ENCODE measurements at places on chromosomes 2 and 18. TPM values are rescaled to one million over a fixed set of nuclear protein-coding genes. Genes with fewer than 3 reads are reported as not detected.

The APLF gene
- 1.6 TPM for total RNA-seq

The ZNF385B gene
- 9.3 TPM for total RNA-seq

The FNDC4 gene
- 3.3 TPM for total RNA-seq

GRCh38 chr2:219632760-219633105 lies 5.3 kb downstream of the SLC4A3 start:
- no peaks in the 10 kb centered on the region for H3K36me3 ChIP-seq
- DNase-seq, result no peak
- H3K4me3 ChIP-seq, result no peak overlapping the region
- no peaks in the 10 kb centered on the region for H3K27me3 ChIP-seq
- H3K27ac ChIP-seq, result no peak overlapping the region

DNA sequence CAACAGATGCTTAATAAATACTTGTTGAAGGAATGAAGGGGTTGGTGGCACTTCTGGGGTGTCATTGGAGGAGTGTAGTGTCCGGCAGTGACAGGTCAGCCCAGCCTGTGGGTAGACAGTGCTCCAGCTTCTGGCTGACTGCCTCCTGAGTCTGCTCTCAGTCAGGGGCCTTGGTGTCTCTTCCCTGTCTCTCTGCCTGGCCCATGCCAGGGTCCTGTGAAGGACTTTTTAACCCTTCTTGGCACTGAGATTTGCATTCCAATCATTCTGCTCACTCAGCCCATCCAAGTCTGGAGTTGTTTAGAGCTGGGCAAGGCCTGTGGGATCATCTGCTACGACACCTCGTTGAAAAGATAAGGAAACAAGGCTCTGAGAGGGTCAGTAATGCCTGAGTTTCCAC lies 1.4 kb upstream of the KCNK3 start:
- H3K27me3 ChIP-seq, result no peaks in the 10 kb centered on the region
- H3K36me3 ChIP-seq, result no peaks in the 10 kb centered on the region
- H3K27ac ChIP-seq, result no peak overlapping the region
- peaks cover 6% of the 10 kb centered on the region for H3K4me1 ChIP-seq
- no peak for DNase-seq

- no peak overlapping the region for H3K27ac ChIP-seq
- H3K36me3 ChIP-seq, result no peaks in the 10 kb centered on the region
- H3K27me3 ChIP-seq, result no peaks in the 10 kb centered on the region
Measured at GRCh38 chr2:26489213-26489850, 11.4 kb upstream of the OTOF start.

DNA sequence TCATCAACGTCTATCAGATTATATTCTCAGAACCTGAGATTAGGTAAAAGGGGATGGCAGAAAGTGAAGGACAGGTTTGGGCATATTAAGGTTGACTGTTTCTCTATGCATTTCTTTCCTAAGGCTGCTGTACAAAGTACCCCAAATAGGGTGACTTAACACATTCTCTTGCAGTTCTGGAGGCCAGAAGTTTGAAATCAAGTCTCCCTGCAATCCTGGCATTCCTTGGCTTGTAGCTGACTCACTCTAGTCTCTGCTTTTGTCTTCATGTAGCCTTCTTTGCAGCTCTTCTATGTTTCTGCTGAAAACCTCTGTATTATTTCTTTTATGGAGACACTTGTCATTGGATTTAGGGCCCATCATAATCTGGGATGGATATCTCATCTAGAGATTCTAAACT lies 364.3 kb downstream of the PLCL1 start:
- no peaks in the 10 kb centered on the region for H3K4me1 ChIP-seq
- peaks cover 38% of the 10 kb centered on the region for H3K27me3 ChIP-seq
- H3K27ac ChIP-seq, result no peak overlapping the region
- no peak for DNase-seq

- H3K4me1 ChIP-seq, result peaks cover 13% of the 10 kb centered on the region
- no peak overlapping the region for H3K27ac ChIP-seq
- DNase-seq, result no peak
- no peaks in the 10 kb centered on the region for H3K36me3 ChIP-seq
- H3K27me3 ChIP-seq, result no peaks in the 10 kb centered on the region
- H3K4me3 ChIP-seq, result no peak overlapping the region
Measured at GRCh38 chr2:72136933-72137497, 10.6 kb downstream of the CYP26B1 start.

DNA sequence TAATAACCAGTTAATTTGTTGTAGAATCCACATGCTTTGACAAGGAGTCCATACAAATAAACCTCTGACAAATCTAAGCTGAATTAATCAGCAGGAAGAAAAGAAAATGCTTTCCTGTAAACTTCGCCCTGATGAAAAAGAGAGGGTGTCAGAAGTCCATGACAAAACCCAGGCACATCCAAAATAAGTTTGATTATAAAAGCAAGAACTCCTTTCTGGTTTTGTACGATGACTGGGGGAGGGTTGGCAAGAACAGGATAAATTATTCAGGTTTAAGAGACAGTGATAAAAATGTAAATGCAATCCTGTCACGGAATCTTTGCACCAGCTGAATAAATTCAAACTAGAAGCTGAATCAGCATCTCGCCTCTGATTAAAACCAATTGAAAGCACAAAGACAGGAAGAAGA lies 469.2 kb upstream of the TNP1 start:
- H3K36me3 ChIP-seq, result no peaks in the 10 kb centered on the region
- DNase-seq, result no peak
- no peak overlapping the region for H3K27ac ChIP-seq
- peaks cover 29% of the 10 kb centered on the region for H3K27me3 ChIP-seq
